Liver (tissue), 10 donors: ENCODE measurements at places on chromosomes 13 and 19. TPM values are rescaled to one million over a fixed set of nuclear protein-coding genes. Genes with fewer than 3 reads are reported as not detected.

DNA sequence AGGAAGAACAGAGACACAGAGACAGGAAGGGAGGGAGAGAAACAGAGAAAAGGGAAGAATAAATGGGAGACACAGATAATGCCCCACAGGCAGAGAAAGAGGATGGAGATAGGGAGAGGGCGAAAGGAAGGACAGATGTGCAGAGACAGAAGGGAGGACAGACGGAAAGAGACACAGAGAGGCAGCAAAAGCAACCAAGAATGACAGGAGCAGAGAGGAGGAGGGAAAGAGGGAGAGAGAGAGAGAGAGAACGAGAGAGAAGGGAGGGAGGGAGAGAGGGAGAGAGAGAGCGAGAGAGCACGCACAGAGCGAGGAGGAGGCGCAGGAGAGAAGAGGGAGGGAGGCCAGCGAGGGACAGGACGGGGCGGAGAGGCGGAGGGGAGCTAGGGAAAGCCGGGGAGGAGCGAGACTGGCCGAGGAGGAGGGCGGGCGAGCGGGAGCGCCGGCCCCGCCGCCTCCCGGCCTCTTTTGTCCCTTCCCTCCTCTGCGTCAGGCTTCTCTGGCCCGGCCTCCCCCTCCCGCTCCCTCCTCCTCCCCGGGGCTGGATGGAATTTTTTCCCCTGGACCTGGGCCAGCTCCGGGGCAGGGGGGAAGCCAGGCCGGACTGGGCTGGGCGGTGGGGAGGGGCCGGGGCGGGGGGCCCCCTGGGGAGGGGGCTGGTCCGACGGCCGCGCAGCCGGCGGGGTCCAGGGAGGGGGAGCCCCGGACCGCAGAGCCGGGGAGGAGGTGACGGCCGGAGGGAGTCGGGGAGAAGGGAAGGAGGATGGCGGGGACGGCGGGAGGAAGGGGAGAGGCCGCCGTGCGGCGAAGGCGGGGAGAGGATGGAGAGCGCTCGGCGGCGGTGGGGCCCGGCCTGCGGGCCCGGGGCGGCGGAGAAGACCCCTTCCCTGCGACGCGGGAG lies 4.2 kb upstream of the SPACA6 start:
- peak; percentile 76 for DNase-seq

DNA sequence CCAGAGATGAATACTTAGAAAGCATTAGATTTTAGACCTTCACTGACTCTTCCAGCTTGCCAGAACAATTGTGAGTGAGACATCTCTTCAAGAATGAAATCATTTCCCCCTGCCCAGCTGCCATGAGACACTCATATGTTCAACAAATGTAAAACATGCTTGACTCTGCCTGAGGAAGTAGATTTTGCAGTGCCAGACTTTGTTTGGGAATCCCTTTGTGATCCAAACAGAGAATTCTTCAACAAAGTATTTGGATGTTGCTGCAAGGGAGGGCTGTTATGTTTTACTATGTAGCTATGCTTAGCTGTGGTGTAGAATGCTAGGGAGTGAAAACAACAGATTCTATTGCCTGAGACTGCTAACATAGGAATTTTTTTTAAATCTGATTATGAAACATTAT lies 416.4 kb downstream of the DCT start:
- no peak for DNase-seq

GRCh38 chr13:71087006-71087405 lies 780.0 kb downstream of the DACH1 start:
- no peak for DNase-seq

Gene IFNL2
- not detected for polyA plus RNA-seq

- DNase-seq: peak; percentile 73
Measured at GRCh38 chr19:46753420-46754155, 7.3 kb upstream of the STRN4 start.

Gene CRB3
- polyA plus RNA-seq: 19.2 TPM

DNA sequence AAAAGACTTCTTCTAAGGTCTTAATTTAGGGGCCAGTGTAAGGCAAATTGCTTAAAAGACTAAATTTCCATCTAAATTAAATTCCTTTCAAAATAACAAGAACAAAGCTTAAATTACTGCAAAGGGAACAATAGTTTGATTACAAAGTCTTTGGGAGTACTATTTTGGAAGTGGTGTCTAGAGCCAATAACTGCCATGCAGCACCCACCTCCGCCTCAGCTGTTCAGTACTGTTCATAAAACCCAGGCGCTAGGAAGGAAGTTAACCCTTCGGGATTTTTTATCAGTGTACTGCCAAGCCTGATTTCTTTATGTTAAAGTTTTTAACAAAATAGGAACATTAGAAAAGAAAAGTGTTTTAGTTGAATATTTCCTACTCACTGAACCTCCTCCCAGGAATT lies 210.1 kb downstream of the LIG4 start:
- DNase-seq: no peak

DNA sequence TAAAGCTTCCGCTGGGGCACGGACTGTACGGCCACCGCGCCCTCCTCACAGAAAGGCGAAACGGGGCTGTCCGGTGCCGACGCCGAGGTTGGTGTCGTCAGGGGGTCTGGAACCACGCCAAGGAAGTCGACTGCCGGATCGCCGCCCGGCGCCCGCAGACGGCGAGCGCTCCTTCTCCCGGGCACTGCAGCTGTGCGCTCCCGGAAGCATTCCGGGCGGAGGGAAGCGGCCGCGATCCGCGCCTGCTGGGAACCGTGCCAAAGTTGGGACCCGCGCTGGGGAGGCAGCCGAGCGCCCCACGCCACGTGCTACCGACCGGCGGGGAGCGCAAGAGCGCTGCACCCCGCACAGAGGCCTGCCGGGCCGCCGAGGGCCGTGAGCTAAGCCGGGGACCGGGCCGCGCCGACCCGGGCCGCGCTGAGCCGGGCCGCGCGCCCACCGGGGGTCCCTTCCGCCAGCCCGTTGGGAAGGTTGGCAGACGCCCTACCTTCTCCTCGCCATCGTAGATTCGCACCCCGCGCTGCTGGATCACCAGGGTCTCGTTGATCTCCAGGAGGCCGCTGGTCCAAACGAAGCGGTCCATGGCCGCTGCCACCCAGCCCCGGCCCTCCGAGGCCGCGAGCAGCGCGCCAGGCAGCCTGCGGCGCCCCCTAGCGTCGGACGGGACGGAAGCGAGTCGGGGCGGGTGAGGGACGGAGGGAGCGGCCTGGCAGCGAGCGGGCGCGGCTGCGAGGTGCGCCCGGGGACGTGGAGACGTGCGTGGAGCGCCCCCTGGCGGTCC lies at the start of gene VPS36:
TSS of gene VPS36 (minus strand) at position 623 of the 781 bp plus-strand sequence. CDS start at position 583, 40 bp downstream.
- peak; percentile 98 for DNase-seq

DNA sequence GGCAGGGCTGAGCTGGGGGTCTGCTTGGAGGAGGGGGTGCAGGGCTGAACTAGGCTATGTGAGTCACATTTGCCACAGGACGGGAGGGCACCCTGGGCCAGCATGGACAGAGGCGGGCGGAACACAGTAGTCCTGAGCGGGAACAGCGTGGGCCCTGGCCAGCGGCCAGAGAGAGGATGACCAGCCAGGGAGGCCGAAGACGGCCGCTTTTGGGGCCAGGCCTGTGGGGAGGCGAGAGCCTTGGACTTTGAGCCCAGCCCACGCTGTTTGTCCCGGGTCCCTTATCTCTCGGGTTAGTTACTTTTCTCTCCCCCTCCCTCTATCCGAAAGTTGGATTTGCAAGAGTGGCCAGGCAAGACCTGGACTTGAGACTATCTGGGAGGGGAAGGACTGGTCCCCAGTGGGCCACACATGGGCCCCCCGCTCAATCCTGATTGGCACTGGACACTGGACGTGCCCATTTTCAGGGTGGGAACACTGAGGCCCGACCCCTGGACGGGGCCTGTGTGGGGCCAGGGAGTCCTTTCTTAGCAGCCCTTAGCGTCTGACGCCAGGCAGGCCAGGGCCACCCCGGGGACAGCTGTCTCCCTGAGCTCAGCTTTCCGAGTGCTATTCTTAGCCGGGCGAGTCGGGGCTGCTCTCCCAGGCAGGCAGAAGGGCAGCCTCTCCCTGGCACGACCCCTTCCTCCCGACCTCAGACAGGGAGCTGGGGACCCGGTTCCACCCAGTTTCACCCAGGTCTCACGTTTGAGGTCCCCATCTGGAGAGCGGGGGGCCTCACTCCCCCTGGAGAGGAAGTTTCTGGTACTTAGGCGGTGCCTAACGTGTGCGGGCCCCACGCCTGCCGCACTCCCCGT lies 833 bp downstream of the GAMT start:
- DNase-seq: peak; percentile 66

Gene IL17D
- polyA plus RNA-seq: 0.19 TPM

GRCh38 chr19:3980353-3981251 lies 4.7 kb downstream of the EEF2 start:
- DNase-seq: no peak

DNA sequence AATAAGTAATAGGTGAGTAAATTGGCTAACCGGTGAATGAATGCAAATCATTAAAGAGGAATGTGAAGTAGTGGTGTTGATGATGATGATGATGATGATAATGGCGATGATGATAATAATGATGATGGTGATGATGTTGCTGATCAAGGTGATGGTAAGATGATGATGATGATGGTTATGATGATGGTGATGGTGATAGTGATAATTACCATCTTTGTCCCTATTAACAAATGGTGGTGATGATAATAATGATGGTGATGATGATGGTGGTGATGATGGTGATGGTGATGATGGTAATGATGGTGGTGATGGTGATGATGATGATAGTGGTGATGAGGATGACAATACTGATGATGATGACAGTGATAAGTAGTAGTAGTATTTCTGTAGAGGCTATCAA lies 452.6 kb downstream of the ZNF536 start:
- no peak for DNase-seq

Gene NAPSA
- polyA plus RNA-seq: 0.50 TPM

DNA sequence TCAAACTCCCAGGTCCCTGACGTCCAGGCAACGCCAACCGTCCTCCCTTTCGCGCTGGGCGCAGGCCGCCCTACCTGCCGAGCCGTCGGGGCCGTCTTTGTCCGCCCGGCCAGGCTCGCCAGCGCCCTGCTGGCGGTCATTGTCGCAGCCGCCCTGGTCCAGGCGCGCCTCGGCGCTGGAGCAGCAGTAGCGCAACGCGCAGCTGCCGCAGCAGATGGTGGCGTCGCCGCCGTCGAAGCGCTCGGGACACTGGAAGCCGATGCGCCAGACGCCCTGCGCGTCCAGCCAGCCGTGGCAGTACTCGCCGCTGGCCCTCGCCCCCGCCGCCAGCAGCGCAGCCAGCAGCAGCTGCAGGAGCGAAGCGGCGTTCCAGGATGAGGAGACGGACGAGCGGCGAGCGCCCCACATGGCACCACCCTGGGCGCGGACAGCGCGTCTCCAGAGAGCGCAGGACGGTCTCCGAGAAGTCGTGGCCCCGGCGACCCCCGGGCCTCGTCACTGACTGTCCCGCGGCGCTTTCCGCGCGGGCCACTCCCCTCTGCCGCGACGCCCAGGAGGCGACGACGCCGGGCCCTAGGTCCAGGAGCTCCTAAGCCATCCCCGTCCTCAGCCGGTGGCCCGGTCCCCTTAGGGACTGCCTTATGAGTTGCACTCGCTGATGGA lies 1.1 kb downstream of the SHISA2 start:
- no peak for DNase-seq

Gene ADAMTS10
- polyA plus RNA-seq: 2.6 TPM

DNA sequence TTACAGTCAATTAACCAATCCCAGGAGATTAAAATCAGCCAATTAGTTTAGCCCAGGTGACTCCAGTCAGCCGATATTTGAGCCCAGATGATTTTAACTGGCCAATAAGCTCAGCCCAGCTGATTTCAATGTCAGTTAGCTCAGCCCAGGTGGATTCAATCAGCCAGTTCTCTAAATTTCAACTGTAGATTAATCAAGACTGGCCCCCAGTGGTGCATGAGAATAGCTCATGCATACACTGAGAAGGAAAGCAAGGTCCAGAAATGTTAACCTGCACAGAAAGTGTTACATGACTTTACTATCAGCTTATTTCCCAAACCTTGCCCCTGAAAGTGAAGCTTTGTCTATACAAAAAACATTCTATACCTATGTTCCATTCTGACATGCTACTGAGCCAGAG lies 55.4 kb upstream of the ZNF724 start:
- no peak for DNase-seq

DNA sequence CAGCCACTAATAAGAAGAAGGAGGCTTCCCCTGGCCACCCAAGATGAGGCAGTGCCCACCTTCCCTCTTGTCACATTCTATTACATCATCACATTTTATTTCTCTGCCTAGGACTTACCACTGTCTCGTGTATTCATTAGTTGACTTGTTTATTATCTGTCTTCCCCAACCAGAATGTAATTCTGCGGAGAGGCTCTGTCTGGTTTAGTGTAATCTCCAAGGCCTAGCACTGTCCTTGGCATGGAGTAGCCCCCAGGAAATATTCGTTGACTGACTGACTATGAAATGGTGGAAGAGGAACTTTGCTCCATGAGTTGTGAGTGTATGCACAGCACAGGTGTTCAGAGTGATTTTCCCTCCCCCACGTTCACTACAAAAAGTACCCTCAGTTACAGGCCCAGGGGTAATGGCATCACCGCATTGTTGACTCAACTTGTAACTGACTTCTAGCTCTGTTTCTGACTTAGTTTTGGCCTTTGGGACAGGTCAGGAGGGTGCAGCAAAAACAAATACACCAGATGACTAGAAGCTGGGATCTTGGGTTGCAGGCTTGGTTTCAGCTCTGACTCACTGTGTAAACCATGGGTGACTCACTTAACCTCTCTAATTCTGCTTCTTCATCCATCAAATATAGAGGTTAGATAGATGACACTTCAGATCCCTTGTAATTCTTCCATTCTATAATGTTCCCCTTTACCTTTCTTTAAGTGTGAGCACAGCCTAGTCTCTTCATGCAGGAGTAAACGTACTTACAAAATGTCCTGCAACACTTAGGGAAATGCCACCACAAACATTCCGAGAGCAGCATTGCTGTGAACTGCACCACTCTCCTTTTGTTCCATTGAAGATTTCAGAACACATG lies 229.7 kb downstream of the KCNRG start:
- no peak for DNase-seq

GRCh38 chr19:4922530-4923275 lies 13.4 kb downstream of the UHRF1 start:
- no peak for DNase-seq

Gene POU2F2
- polyA plus RNA-seq: 1.1 TPM
